ENCODE measurements at places on chromosomes 12 and 14. TPM values are rescaled to one million over a fixed set of nuclear protein-coding genes. Genes with fewer than 3 reads are reported as not detected.

The RASSF9 gene
- 4.5 TPM for total RNA-seq

The PMCH gene
- not detected for total RNA-seq

The SERPINA9 gene
- not detected for total RNA-seq

The PRB2 gene
- total RNA-seq = not detected

The MGP gene
- total RNA-seq = 231 TPM

The CLEC7A gene
- total RNA-seq = 2.3 TPM

The BDKRB2 gene
- 1.2 TPM for total RNA-seq

The GPRC5A gene
- 2.0 TPM for total RNA-seq

The KRT8 gene
- 104 TPM for total RNA-seq

The PLEKHD1 gene
- 0.22 TPM for total RNA-seq

The RIN3 gene
- total RNA-seq = 11.0 TPM

The HOXC10 gene
- not detected for total RNA-seq

The CD9 gene
- total RNA-seq = 51.9 TPM

The APOF gene
- not detected for total RNA-seq

The STAT6 gene
- 49.5 TPM for total RNA-seq

The MANSC4 gene
- total RNA-seq = not detected

The NEDD1 gene
- total RNA-seq = 12.5 TPM

The PPM1H gene
- 6.5 TPM for total RNA-seq

The ENDOU gene
- 0.11 TPM for total RNA-seq

The MYH6 gene
- total RNA-seq = 4,934 TPM

The HOXC12 gene
- not detected for total RNA-seq

DNA sequence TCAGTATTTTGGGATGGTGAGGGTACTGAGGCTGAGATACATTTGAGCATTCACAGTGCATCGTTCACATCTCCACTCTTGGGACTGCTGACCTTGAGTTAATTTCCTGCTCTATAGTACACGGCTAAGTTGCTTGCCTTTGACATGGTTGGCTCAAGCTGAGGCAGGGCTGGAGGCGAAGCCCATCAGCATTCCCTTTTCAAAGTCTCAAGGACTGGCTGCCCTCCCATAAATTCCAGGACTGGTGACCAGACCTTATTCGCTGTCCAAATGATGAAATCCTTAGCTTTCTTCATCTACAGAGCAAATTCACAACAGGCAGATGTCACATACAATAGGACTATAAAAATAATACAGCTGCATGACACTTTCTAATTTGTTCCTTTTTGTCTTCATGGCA, 85.9 kb downstream of the SSPN start:
- peak; percentile 58 for DNase-seq

- peak; percentile 86 for DNase-seq
Observed at GRCh38 chr12:31959701-31960391, 631 bp downstream of the RESF1 start.

DNA sequence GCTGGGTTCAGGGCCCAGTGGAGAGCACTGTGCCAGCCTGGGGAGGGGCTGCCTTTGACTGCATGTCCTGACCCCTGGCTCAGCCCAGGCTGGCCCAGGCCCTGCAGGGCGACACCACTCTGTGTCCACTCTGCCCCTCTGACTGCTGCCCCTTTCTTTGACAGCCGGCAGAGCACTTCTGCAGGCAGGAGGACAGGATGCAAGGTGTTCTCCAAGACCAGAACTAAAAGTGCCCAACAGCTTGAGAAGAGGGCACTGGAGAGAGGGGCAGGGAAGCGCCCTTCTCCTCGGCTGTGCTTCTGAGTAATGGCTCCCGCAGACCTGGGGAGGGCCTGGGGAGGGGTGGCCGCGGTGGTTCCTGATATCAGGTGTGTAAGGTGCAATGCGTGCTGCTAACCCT, 72.7 kb downstream of the WDR20 start:
- DNase-seq = no peak

DNA sequence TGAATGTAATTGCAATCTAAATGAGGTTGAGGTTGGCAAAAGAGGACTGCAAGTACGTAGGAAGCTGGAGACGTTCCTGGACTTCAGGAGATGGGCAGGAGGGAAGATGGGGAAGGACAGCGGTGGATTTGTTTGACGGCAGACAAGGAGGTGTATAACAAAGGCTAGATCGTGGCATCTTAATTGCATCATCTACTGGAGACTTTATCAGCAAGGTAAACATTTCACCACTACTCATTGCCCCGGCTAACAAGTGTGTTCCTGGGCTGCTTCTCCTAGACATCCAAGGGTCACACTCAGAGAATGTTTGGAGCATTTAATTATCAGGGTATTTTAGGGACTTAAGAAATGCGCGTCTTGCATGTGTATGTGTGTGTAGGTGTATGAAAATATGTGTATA, 128.5 kb downstream of the KCNK10 start:
- DNase-seq = no peak

- DNase-seq = no peak
Observed at GRCh38 chr12:64931981-64932380, 107.5 kb downstream of the TBC1D30 start.

DNA sequence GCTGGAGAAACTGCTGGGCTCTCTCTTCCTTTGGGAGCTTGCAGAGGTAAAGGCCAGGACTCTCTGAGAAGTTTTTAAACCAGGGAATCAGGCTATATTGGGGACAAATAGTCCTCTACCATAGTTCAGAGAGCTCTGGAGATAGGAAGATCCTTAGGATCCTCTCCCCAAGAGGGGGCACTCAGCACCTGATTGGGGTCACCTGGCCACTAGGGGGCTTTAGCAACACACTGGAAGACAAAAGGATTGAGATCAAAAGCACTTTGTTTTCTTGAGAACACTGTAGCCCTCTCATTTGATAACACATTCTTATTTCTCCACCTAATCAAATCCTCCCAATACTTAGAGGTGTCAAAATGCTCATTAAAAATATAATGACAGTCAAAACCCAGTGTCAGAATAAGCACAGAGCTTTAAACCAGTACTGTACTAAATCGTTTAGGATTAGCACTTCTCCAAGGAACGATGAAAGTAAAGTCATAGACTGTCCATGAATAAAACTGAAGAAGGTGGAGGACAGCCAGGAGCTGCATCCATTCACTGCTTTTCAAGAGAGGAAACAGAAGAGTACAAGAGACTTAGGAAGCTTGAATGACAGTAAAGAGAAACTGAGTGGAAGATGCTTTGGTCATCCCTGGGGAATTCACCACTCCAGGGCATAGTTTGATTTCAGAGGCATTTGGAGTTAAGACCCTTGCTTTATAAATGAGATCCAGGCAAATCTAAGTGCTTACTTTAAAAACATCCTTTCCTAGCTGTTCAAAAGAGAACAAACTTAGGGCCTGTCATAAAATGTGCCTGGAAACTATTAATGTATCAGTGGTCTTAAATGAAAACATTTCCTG, 26.5 kb downstream of the BMP4 start:
- no peak for DNase-seq

- no peak for DNase-seq
Observed at GRCh38 chr14:37060496-37061260, 111.7 kb downstream of the SLC25A21 start.

- no peak for DNase-seq
Observed at GRCh38 chr14:32998433-32998832, 59.8 kb downstream of the NPAS3 start.

GRCh38 chr14:61706096-61706690, 10.9 kb downstream of the HIF1A start:
- no peak for DNase-seq

DNA sequence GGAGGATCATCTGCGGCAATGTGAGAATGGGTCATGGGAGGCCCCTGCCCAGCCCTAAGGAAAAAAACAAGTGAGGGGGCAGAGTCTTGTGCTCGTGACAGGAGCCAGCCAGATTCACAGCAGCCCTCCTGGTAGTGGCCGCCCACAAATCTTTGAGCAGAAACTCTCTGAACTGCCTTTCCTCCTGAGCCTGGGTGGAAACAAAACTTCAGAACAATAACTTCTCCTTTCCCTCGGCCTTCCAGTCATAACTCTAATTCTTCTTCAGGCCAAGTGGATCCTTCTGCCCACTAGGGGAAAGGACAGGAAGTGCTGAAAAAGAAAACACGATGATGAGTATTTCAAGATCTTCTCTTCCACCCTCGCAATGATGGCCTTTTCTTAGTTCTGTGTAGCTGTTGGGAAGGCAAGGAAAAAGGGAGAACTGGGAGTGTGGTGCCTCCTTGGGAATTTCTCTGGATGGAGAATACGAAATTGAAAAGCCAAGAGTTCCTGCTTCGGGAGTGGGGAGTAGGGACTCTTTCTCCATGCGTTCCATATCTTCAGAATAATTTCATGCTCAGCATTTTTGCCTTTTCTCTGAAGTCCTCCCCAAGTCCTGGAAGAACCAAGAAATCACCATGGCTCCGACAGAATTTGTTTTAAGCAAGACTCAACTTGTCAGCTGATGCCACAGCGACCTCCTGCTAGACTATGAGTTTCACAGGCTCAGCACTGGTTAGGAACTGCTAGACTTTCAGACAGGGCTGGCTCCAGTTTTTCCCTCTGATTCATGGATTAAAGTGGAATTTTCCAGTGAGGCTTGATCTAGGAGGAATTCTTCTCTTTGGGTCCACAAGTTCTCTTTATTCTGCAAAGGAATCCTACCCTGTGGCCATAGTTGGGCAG, 188.9 kb downstream of the CAND1 start:
- peak; percentile 41 for DNase-seq

DNA sequence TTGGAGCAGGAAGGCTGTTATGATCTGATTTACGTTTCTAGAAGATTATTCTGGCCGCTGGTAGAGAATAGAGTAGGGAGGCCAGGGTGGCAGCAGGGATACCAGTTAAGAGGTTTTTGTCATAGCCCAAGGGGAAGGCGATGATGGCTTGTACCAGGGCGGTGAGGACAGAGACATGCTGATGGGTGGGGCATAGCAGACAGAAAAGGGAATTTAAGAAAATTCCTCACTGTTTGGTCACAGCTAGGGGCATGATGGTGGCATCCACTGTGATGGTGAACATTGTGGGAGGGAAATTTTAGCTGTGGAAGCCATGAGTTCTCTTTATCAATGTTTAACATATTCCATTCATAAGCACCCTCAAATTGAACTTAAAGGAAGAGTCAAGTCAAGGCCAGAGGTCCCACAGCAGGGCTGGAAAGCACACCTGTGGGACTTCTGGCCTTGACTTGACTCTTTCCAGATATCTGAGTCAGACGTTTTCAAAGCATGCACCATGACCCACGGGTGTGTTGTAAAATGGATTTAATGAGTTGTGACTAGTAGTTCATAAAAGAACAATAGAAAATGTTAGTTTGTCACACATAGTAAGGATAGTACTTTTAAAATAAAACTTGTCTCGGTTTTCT, 134.6 kb downstream of the CHST11 start:
- DNase-seq = no peak

DNA sequence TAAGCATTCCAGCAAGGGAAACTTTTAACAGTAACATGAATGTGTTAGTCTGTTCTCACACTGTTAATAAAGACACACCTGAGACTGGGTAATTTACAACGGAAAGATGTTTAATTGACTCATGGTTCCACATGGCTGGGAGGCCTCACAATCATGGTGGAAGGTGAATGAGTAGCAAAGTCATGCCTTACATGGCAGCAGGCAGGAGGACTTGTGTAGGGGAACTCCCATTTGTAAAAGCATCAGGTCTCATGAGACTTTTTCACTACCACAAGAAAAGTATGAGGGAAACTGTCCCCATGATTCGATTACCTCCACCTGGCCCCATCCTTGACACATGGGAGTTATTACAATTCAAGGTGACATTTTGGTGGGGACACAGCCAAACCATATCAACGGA, 168.3 kb downstream of the PAH start:
- DNase-seq = no peak

GRCh38 chr14:58662018-58662417, 24.3 kb downstream of the DACT1 start:
- no peak for DNase-seq

GRCh38 chr12:66036317-66036716, 94.2 kb downstream of the LLPH start:
- peak; percentile 48 for DNase-seq

GRCh38 chr14:69673104-69673503, 61.7 kb downstream of the SUSD6 start:
- no peak for DNase-seq

- DNase-seq = no peak
Observed at GRCh38 chr12:25994901-25995625, 36.6 kb downstream of the RASSF8 start.

GRCh38 chr14:93319958-93320357, 12.9 kb downstream of the BTBD7 start:
- no peak for DNase-seq

DNA sequence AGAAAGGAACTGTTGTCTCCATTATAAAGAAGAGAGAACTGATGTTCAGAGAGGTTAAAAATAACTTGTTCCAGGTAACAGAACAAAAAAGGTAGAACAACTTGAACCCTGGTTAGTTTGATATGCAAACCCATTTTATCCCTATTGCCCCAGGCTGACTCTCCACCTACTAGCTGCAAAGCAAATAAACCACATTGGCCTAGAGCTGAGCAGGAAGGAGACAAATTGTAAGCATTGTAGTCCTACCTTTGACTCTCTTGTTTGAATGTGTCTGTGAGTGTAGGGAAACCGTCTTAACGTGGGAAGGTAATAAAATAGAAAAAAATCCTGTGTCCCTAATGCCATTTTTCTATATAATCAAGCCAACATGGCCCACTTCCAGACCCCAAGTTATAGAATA, 126.4 kb downstream of the CCER1 start:
- no peak for DNase-seq

GRCh38 chr12:56127485-56127887, 581 bp upstream of the ESYT1 start:
- no peak for DNase-seq

GRCh38 chr14:66459603-66460002, 26.6 kb upstream of the CCDC196 start:
- no peak for DNase-seq

GRCh38 chr12:44509471-44509870, 366.6 kb downstream of the NELL2 start:
- DNase-seq = no peak

GRCh38 chr14:23086565-23086964, 8.4 kb downstream of the ACIN1 start:
- no peak for DNase-seq

DNA sequence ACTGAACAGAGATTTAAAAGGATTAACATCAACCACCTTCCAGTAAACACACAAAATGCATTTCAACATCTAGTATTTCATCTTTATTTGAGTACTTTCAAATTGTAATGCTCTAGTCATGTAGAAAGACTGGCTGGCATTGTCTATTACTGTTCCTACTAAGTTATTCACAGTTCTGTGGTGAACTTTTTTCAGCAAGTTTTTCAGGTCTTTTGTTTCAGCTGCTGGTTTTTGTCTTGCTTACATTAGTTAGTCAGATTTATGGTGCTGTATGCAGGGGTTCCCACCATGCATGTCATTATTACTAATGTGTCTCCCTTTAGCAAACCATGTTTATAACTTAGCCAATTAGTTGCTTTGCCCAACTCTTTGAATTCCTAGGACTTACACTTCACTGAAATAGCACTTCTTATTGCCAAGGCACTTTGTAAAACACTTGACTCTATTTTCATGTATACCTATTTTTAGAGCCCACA, 253.4 kb upstream of the KITLG start:
- no peak for DNase-seq

GRCh38 chr12:120711411-120711810, 1.2 kb downstream of the UNC119B start:
- no peak for DNase-seq
